HAP-1 (cell line): ENCODE measurements at places on chromosomes 1 and 21.

GRCh38 chr1:230176326-230176725 is 109.3 kb downstream of the GALNT2 start:
- DNase-seq: no peak

- no peak for DNase-seq
Measured at GRCh38 chr1:109776206-109776835, 12.6 kb upstream of the EPS8L3 start.

DNA sequence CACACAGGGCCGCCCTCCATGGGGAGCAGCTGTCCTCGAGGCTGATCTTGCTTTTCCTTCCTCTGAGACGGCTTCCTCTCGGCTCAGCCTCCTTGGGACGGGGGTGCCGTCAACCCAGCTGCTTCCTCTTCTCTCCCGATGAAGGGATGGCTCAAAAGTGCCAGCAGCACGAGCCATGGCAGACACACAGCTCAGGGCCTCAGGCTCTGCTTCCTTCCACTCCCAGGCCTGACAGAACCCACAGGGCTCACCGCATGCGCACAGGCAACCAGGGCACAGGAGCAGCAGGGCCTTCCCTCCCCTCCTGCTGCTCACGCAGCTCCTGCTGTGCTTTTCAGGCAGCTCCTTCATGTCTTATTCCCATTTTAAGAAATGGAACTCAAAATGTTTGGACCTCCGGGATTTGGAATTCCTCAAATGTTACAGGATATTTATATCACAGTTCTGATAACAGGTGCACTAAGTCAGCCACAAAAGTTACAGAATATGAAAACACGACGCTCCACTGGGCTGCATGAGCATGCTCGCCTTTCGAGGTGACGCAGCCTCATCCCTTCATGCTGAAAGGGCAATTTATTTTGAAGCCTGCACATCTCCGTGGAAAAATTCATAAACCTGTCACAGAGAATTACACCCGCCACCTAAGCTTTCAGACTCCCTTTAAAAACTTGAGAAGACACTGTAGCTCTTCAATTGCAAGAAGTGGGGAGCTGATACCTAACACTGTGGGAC is 84.4 kb downstream of the HSF2BP start:
- DNase-seq: no peak

DNA sequence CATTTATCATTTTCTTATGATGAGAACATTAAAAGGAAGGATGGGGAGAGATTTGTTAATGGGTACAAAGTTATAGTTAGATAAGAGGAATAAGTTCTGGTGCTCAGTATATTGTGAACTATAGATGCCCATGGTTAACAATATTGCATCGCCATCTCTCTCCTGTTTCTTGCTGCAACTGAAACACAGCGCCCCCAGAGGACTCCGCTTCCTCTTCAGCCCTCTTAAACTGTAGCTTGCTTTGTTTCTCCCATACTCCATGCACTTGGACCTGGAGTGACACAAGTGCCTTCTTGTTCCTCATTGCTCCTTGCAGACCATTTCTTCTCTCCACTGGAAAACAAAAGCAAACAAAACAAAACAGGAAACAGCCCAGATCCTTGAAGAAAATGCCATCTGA is 70.1 kb upstream of the NTPCR start:
- peak; percentile 20 for DNase-seq

DNA sequence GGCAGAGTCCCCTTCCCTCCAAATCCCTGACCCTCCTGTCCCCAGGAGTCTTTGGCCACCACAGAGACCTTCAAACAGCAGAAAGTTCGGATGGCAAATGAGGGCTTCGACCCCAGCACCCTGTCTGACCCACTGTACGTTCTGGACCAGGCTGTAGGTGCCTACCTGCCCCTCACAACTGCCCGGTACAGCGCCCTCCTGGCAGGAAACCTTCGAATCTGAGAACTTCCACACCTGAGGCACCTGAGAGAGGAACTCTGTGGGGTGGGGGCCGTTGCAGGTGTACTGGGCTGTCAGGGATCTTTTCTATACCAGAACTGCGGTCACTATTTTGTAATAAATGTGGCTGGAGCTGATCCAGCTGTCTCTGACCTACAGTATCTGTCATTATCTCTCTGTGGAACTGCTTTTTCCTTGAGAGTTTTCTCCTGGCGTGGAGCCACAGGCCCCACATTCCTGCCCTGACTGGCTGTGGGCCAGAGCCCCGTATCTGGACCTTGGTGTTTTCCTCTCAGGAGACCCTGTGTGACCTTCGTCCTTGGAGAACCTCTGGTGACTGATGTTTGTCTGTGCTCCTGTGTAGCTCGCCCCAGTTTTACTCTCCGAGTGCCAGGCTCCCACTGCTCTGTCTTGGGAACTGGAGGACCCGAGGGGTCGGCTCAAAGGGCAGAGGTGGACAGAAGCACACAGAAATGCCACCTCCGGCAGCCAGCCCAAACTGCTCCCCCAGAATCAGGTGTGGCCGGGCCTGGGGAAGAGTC is 4.8 kb downstream of the SLC27A3 start:
- no peak for DNase-seq

GRCh38 chr1:75559136-75559535 is 51.8 kb downstream of the SLC44A5 start:
- DNase-seq: no peak

DNA sequence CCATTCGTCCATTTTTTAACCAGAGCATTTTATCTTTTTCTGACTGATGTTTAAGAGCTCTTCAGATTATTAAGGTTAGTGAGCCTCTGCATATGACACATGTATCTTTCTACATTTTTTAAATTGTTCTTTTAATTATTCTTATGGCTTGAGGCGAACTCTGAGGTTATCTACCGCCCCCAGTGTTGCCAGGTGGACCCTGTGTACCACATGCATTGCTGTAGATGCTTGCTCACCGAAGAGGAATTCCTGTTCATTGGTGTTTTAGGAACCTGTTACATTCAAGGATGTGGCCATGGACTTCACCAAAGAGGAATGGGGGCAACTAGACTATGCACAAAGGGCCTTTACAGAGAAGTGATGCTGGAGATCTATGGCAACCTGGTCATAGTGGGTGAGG is 31.8 kb downstream of the ZNF684 start:
- no peak for DNase-seq
